ENCODE measurements at places on chromosomes 7 and 10.

GRCh38 chr7:129127601-129128000, 16.9 kb upstream of the TSPAN33 start:
- DNase-seq: no peak

GRCh38 chr7:104444017-104444416, 115.6 kb downstream of the LHFPL3 start:
- no peak for DNase-seq

GRCh38 chr10:51783941-51784340, 84.5 kb upstream of the CSTF2T start:
- no peak for DNase-seq

DNA sequence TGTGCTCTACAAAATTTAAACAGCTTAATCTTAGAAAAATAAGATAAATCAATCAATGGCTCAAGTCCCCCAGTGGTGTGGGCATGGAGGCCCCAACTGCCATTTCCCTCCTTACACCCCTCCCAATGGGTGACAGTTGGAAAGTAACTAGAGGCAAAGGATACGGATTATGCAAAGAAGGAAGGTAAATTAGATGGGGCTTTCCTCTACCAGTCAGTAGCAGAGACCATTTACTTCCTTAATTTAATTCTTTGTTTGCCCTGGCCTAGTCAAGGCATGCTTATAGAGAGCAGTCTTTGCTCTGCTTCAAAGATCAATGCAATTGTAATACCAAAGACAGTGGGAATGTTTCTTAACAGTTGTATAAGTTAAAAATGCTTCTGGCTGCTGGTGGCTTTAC, 63.3 kb upstream of the PAPSS2 start:
- DNase-seq: no peak

- no peak for DNase-seq
These were observed 48.9 kb downstream of the AKR1D1 start for GRCh38 chr7:138125119-138125518.

DNA sequence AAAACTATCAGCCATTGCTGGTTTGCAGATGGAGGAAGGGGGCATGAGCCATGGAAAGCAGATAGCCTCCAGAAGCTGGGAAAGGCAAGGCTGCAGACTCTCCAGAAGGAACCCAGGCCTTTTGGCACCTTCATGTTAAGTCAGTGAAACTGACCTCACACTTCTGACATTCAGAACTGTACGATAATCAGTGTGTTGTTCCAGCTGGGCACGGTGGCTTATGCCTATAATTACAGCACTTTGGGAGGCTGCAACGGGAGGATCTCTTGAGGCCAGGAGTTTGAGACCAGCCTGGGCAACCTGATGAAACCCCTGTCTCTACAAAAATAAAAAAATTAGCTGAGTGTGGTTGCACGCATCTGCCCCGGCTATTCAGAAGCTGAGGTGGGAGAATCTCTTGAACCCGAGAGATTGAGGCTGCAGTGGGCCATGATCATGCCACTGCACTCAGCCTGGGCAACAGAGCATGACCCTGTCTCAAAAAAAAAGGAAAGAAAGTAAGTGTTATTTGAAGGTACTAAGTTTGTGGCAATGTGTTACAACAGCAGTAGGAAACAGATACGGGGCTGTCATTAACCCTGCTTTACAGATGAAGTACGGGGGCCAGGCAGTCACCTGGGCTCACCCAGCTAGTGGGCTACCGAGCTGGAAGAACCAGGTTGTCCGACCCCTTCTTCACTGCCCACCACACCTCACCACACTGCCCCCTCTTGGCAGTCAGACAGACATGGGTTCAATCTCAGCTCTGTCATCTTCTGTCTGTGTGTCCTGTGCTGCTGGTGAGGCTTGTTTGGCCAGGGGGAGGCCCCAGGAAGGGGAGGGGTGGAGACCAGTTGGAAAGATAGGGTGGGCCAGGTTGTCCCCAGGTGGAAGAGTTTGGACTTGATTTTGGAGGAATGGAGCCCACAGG, 18.3 kb downstream of the CHST3 start:
- DNase-seq: no peak

GRCh38 chr10:112896273-112896672, 53.8 kb upstream of the TCF7L2 start:
- no peak for DNase-seq

DNA sequence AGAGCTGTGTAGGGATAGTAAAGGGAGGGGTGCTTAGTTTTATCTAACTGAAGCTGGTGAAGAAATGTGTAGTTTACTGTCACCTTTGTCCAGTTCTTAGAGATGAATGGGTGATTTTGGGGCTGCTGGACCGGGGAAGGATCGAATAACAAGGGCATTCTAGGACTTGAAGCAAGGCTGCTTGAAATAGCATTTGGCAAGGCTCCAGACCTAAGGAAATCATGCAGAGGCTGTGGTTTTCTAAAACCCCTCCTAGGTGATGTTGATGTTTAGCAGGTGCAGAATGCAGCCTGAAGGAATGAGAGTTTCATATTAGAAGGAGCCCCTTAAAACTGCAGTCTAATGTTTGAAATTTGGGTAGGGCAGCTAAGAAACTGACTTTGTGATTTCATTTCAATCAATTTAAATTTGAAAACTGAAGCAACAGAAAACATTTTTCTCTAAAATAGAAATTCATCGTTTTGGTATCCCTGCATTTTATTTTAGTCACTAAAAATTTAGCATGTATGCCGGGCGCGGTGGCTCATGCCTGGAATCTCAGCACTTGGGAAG, 68.5 kb downstream of the TET1 start:
- no peak for DNase-seq

DNA sequence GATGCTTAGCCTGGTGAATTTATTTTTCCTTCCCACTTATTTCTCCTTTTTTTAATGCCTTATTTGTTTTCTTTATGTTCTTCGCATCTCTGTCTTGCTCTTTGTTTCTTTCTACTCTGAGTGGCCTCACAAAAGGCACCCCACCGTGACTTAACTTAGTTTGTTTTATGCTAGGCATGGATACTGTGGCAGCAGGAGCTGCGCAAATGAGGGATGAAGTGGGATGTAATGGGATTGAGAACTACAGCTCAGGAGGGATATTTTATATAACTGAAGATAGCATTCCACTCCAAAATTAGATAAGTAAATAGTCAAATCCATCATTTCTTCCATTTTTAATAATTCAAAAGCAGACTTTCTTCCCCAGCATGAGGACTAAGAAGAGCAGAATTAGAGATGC, 1.7 kb upstream of the CACNA2D1 start:
- DNase-seq: no peak

GRCh38 chr7:155220903-155221302, 76.8 kb upstream of the INSIG1 start:
- no peak for DNase-seq

DNA sequence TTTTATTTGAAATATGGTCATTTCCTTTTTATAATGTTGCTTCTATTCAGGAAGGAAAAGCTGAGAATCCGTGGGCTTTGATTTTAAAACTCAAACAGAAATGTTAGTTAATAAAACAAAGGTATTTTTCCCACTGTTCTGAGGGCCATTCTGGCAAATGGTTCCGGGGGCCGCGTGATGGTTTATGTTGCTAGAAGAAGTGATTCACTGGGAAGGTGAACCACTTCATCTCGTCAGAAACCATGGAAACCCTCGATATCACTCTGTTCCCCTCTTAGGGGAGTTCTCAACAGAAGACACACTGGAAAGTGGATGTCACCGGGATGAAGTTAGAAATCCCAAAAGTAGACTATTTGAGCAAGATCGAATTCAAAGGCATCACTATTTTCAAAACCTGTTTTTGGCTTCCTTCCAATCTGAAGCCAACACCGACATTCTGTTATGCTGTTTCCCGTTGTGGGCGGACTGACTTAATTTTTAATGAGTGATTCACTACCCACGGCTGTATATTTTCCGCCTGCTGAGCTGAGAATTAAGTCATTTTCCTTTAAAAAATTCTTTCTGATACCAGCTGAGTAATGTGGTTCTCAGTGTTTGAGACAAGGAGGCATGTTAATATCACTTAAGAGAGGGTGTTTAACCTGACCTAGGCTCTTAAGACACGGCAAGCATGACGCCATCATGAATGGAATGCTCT, 84.1 kb downstream of the PTPRE start:
- peak; percentile 87 for DNase-seq

DNA sequence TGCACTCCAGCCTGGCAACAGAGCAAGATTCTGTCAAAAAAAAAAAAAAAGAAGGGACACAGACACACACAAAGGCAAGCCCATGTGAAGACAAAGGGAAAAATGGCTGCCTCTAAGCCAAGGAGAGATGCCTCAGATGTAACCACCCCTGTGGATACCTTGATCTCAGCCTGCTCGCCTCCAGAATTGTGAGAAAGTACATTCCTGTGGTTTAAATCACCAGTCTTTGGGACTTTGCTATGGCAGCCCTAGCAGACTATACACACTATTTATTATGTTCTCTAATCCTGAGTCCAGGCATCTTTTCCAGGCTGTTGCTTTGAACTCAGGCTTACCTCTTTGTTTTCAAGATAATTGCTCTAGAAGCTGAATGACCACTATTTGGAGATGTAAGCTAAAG, 494.3 kb downstream of the GALNT17 start:
- no peak for DNase-seq

DNA sequence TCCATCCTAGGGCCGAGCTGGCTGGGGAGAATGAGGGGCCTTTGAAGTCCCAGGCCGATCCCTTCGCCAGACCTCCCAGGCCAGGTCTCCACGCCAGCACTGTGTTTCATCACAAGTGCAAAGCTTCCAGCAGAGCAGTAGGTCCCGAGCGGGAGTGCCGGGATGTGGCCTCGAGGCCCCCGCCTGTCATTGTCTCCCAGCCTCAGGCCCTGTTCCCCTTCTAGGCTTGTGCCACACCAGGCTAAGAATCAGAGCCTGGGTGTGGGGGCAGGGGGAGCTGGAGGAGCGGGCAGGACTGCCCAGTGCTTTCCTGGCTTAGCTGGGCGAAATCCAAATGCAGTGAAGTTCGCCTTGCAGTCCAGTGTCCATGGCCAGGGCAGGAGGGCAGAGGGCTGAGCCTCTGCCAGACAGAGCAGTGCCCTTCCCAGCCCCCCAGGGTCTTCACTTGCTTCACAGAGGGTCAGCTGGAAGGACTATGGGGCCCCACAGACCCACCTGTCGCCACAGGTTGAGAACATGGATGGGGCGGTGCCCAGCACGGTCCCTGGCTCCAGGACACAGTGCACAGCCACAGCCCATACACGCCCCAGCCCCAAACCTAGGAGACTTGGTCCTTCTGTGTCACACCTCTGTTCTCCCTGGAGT, 20.2 kb upstream of the PFKFB3 start:
- no peak for DNase-seq

GRCh38 chr7:77413861-77414424, 2.2 kb downstream of the GSAP start:
- DNase-seq: no peak

- peak; percentile 81 for DNase-seq
These were observed 4.4 kb upstream of the CCL26 start for GRCh38 chr7:75776295-75776971.

DNA sequence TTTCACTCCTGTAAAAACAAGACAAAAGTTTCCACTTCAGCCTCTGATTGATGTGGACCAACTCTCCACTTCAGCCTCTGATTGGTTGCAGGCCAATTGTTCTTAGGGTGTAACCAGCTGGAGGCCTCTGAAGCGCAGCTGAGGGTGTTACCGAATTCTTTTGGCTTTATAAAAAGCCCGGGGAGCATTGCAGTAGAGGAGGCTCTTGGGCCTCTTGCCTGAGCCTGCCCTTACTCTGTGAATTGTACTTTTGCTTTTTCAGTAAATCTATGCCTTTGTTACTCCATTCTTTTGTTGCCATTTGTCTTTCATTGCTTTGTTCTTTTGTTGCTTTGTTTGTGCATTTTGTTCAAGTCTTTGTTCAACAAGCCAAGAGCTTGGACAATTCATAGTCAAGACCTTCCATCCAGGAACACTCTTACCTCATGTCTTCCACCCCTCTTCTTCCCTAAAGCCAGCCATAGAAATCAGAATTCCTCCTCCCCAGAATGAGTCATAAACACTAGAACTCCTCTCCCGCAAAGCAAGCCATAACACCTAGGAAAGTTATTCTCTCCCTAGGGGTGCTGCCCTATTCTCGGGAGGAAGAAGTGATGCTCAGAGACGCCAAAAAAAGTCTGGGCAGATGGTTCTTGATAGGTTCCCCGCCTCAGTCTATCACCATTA, 53.5 kb upstream of the ARMC3 start:
- DNase-seq: no peak

DNA sequence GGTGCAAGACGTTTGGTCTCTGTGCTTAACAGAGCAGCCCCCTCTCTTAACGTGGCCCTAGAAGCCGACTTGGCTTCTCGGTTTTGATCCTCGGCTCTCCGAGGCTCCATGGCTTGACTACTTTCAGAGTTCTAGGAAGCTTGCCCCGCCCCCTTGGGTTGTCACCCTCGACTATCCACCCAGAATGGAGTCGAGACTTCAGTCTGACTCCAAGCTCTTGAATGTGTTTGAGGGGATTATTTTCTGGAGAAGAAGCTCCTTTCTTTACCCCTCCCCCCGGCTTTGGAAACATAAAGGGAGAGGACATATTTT, 448 bp downstream of the SEC24C start:
- peak; percentile 67 for DNase-seq

DNA sequence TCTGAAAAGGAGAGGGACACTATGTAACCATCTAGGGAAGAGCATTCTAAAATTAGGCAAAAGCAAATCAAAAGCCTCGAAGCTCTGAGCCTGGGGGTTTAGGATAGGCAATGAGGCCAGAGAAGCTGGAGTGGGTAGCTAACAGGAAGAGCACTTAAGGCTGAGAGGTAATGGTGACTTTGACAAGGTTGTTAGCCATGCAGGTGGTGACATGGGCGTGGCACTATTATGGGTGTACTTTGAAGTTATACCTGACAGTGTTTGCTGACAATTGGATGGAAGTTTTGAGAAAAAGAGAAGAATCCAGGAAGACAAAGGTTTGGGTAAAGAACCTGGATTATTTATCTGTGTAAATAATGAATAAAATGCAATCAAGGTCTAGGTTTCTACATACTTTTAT, 383.0 kb upstream of the SEMA3C start:
- no peak for DNase-seq
